ENCODE measurements at places on chromosomes 7 and 10.

GRCh38 chr7:140019172-140019571, 43.6 kb downstream of the PARP12 start:
- no peak for DNase-seq

- DNase-seq: no peak
These were observed 156.7 kb downstream of the PLXNA4 start for GRCh38 chr7:132419542-132419941.

GRCh38 chr7:36048902-36049240, 104.2 kb upstream of the EEPD1 start:
- DNase-seq: no peak

DNA sequence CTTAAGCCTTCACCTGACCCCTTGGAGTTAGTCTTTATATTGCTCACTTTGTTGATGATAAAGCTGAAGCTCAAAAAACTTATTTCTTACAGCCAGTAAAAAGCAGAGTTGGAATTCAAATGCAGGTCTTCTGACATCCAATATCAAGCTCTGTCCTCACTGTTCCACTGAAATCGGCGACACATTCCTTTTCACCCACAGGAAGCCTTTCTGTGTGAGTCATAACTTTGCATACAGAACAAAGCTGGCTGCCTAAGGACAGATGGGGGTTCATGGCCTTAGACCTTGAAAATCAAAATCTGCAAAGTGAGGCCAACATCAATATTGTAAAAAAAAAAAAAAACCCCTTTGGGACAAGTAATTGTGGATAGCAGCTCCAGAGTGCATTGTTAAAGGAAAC, 21.8 kb upstream of the AKR1B1 start:
- no peak for DNase-seq

DNA sequence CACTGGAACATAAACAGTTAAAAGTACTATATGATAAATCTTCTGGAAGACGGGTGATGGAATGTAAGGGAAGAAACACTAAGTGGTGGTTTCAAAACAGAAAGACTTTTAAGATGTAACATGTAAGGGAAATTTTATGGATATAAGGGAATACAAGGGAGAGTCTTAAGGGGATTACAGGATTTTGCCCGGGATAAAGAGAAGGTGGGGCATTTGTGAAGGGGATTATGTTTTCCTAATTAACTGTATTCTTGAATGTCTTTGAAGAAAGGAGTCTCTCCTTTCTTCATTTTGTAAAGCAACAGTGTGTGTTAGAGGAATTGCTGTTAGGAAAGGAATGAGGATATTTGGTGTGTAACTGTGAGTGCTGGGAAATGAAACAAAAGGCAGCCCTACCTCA, 745.2 kb downstream of the AUTS2 start:
- no peak for DNase-seq

DNA sequence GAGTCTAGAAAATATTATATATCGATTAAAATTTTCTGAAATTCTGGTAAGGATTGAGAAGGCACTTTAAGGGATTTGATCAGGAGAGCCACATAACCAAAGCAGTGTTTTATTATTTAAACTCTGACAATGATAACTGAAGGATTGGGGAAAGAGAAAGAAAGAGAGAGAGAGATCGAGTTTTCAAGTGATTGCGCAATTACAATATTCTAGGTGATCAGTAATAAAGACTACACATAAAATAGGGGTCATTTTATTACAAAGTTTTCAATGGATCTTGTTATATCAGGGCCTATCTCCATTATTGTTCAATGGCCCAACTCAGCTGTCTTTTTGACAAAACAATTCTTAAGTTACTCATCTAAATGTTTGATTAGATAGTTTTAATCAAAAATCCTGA, 541.5 kb upstream of the ZWINT start:
- no peak for DNase-seq

DNA sequence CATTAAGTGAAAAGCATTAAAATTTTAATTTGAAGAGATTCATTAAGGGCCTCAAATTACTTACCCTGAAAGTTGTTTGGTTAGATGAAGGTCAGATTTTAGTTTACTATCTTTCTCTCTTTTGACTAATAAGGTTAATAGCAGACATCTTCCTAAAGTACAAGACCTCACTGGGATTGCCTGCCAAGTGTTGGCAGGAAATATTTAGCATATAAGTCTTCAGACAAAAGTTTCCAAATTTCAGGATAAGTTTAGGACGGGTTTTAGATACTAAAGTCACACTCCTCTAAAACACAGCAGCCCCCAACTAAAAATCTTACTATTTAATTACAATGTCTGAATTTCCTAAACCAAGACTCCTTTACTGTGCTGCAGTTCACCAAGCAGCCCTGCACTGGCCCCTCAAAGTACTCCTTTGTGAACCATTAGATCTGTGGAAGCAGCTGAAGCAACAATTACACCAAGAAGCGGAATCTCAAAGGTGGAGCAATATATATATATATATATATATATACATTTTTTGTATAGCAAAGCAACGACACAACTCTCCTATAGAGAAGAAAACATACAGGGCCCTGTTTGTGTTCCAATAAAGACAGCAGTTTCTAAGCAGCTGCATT, 91.2 kb upstream of the KCNIP2 start:
- no peak for DNase-seq

DNA sequence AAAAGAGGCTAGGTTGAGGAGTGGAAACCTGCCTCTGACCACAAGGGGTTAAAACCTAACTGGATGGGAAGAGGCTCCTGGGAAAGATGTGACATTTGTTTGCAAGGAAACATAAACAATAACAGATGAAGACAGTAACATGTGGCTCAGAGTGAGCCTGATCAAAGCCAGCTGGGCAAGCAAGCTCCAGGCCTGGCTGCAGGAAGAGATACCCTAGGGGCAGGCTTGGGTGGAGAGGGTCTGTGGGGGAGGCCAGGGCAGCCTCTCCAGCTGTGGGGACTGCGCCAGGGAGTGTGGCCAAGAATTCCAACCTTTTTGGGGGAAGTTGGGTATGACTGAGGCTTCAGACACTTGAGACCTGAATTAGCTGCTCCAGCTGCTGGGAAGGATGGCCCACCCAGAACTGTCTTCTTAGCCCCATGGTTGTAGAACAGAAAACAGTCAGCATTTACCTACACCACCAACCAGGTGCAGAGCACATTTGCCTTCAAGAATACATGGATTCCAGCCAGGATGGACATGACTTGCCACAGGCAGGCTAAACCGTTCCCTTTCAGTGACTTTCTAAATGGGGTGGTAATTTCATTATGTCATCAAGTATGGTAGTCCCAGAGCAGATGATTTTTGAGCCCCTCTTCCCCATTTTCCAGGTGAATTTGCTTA, 10.4 kb upstream of the FAM170B start:
- DNase-seq: no peak

DNA sequence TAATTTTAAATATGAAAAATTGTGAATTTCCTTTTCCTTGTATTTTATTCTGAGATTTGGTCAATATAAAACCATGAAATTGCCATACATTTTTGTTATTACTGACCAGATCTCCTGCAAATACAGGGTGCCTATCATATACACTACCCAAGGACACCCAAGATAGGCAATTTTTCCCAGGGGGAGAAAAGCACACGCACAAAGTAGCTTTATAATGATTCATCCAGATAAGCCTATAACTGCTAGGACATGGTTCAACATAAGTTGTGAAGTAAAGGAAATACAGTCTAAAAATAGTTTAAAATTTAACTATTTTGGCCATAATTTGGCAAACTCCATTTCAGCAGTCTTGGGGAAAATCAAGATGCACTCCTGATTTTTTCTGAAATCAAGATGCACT, 4.8 kb downstream of the RUFY2 start:
- no peak for DNase-seq

DNA sequence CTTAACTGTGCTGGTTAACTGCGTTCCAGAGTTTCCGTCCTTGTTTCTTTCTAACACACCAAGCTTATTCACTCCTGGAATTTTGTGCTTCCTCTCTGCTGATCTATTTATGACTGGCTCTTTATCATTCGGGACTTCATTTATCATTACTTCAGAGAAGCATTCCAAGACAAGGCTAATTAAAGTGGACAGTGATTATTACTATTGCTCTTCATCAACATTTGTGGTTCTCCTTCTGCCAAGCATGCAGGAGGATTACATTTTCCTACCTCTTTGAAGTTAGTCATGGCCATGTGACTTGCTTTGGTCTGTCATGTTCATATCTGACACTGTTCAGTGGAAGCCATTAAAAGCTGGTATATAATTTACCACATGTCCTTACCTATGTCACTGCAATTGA, 172.4 kb upstream of the AGR3 start:
- no peak for DNase-seq

- no peak for DNase-seq
These were observed 2.6 kb upstream of the PLCE1 start for GRCh38 chr10:93991114-93991513.

- no peak for DNase-seq
These were observed 112.1 kb upstream of the AFAP1L2 start for GRCh38 chr10:114516356-114516755.

- no peak for DNase-seq
These were observed at the start of gene GNAI1 for GRCh38 chr7:80134536-80135308. Gene GNAI1 (plus strand): TSS chr7:80134831. CDS start chr7:80135161, 330 bp downstream.

DNA sequence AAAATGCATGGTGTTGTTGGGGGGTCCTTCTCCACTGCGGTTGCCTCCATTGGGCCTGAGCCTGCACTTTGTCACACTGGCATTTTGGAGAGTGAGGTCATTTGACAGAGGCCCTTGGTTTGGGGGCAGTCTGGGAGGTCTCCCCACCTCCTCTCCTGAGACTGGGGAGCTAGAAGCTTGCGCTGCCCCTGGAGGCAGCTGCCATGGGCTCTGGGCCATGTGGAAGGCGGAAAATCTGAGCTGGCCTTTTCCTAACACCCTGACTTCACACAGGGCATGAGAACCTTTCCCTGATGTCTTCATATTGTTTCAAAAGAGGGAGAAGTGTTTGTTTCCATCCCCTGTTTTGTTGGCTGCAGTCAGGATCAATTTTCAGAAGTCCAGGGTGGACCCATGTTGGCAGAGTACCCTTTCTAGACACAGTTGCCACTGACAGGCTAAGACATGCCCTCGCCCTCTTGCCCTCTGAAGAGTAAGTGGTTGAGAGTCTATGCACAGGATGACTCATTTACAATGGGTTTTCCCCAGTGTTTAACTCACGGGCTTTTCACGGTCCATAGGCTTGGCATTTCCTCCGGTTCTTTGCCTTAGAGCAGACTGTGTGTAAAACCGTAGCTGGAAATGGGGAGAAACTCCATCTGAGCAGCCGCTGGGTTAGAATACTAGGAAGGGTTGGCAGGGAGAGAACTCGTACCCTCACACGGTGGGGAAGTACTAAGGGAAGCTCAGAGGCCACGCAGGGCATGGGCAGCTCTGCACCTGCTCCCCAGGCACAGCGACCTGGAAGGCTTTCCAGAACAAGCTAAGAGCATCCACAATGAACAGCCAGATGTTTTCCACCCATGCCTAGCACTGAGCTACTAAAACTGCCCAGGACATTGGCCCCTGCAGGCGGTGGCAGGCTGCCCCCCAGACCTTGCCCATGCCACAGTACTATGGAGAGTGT, 655.0 kb downstream of the SDK1 start:
- no peak for DNase-seq

DNA sequence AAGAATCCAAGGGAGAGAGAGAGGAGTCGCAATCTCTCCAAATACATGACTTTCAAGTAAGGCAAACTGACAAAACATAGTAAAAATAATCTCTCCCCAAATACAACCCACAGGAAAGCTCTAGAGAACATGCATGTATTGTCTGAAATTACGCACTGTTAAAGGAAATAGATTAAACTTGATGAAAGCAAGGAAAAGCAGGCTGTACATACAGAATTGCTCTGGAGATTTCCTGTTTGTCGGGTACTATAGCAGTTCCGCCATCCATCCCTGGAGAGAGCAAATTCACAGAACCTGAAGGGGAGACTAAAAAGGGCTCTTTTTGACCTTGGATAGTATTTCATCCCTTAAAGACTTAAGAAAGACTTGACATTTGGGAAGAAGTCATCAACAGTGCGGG, 170.2 kb upstream of the BET1 start:
- no peak for DNase-seq

GRCh38 chr10:5658871-5659618, 7.3 kb downstream of the ASB13 start:
- DNase-seq: no peak

GRCh38 chr7:149280151-149280550, 18.2 kb downstream of the ZNF783 start:
- no peak for DNase-seq

GRCh38 chr10:12019283-12019971, 23.2 kb downstream of the UPF2 start:
- no peak for DNase-seq

DNA sequence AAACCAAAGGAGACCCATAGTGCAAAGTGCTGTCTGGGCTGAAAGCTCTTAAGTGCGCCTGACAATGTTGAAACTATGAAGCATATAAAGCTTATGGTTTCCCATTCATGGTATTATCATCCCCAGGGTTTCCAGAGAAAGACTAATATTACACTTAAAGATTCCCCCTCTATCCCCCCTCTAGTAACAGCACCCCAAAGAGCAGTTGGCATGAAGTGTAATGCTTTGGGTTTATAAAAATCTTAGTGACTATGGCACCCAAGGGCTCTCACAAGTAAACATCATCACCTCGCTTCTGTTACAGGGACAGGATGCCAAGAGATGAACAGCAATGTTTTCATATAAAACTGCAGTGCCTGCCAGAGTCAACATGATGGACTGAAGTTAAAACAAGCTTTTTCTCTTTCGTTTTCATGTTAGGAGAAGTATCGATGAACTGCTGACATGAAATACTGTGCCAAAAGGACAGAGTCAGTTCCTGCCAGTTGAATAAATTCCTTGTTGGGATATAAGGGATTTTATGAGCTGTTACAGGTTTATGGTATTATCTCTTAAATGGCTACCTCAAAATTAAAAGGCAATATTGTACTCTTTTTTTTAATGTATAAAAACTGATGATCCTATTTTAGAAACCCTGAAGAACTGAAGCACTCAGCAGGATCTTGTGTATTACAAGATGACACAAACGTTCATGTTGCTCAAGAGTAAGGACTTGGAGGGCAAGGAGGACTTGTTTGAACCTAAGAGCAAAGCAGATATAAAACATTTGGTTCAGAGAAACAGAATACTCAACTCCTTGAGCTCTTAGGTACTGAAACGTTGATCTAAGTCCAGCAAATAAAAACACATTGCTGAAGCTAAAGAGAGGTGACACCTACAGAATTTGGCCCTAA, 203.7 kb upstream of the IMMP2L start:
- DNase-seq: no peak

GRCh38 chr10:132582771-132583170, 45.2 kb downstream of the INPP5A start:
- DNase-seq: no peak

DNA sequence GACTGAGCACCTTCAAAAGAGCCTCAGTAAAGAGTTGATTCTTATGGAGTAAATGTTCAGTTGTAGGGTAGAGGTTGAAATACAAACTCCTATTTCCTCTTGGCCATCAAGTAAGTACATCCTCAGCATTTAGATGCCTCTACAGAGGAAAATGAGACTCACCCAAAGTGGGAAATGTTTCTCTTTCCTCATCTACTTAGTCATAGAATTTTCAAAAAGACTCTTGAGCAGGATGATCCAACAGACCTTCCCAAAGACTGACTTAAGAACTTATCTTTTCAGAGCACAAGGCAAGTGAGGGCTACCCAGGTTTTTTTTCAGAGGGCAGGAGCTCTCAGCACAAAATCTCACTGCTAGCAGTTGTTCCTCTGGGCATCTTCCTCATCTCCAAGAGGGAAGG, 449.1 kb downstream of the KCNMA1 start:
- DNase-seq: no peak

GRCh38 chr7:131692131-131692960, 135.9 kb upstream of the PODXL start:
- no peak for DNase-seq

- no peak for DNase-seq
These were observed 1.4 kb downstream of the GARS1 start for GRCh38 chr7:30596014-30596641.

All from stimulated activated CD8-positive, alpha-beta memory T cell treated with anti-CD3 and anti-CD28 coated beads, Interleukin-4, amount 100 ng/mL, for 1 hour (primary cell).